ENCODE measurements at places on chromosomes 13 and 19.
A peak's percentile ranks its signal among the peaks of the same experiment; 100 is the strongest.

- DNase-seq = no peak
These were observed 128.4 kb upstream of the SPRY2 start for GRCh38 chr13:80469105-80469852.

GRCh38 chr19:48543121-48543710 is 8.8 kb upstream of the SULT2B1 start:
- DNase-seq = no peak

DNA sequence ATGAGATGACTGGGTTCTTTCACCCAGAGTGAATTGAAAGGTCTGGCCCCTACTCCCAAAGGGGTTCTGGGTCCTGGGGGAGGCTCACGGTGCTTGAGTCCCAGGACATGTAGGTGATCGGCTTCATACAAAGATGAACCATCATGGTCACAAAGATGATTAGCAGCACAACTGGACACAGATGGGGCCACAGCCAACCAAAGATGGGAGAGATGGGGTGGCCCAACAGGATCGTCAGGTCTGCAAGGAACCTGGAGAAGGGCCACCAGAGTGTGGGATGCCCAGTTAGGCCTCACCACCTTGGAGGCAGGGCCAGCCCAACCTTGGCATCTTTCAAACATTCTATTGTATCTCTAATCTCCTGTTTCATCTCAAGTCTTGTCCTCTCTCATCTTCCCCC is 34.5 kb downstream of the SLC6A16 start:
- DNase-seq = no peak

DNA sequence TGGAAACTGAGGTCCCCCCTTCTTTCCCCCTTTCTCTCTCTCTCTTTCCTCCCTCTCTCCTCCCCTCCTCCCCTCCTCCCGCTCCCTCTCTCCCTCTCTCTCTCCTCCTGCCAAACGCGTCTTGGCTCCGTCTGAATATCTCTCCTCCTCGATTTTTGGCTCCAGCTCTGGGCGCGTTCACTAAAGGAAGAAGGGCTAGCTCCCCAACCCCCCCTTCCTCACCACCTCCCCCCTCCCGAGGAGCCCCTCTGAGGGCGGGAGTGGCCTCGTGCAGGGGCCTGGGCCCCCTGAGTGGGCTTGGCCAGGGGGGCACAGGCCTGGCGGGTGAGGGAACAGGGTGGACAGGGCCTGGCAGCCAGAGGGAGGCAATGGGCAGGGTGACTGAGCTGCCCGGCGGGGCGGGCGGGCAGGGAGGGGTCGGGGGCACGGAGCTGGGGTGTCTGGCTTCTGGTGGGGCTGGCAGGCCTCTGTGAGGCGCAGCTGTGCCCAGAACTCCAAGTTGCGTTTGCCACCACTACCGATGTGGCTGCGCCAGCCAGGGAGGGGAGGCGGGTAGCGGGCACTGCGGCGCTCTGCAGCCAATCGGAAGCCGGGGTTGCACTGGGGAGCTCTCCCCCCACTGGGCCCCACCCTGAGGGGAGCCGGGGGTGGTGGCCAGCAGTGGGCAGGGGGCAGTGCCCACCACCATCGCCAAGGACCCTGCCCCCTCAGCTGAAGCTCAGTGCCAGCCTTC is 7.1 kb downstream of the NFIX start:
- DNase-seq = peak; percentile 95

DNA sequence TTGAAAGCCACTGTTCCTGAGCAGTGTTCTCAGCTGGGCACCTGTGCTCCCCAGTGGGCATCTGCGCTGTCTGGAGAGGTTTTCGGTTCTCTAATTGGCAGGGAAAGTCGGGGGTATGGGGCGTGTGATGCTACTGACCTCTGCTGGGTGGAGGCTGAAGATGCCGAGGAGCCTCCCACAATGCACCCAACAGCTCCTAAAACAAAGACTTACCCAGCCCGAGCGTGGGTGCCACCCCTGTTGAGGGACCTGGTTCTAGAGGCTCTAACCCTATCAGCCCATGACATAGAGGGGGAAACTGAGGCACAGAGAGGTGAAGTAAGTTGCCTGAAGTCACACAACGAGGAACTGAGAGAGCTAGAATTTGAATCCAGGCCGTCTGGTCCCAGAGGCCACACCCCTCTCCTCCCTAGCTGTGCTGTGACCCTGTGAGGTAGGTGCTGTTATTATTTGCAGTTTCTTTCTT is 2.3 kb downstream of the SPACA4 start:
- DNase-seq = no peak

GRCh38 chr19:48716562-48717291 is 2.8 kb downstream of the MAMSTR start:
- DNase-seq = no peak

DNA sequence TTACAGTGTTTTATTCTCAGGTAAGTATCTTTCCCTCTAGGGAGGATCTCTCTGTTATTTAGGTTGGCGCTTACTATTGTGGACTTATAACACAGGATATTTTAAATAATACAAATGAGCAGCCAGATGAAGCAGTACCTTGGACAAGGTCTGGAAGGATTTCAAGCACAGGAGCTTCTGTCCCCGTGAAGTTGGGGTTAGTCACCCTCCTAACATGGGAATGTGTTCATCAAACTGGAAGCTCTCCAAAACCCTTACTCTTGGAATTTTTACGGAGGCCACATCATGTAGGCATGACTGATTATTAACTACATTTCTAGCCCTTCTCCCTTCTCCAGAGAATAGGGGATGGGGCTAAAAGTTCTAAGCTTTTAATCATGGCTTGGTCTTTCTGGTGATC is 38.3 kb upstream of the SPRY2 start:
- no peak for DNase-seq

- DNase-seq = peak; percentile 15
These were observed 49.5 kb upstream of the PABPC3 start for GRCh38 chr13:25046274-25046984.
